ENCODE measurements at places on chromosomes 1 and 21.
A peak's percentile ranks its signal among the peaks of the same experiment; 100 is the strongest.

DNA sequence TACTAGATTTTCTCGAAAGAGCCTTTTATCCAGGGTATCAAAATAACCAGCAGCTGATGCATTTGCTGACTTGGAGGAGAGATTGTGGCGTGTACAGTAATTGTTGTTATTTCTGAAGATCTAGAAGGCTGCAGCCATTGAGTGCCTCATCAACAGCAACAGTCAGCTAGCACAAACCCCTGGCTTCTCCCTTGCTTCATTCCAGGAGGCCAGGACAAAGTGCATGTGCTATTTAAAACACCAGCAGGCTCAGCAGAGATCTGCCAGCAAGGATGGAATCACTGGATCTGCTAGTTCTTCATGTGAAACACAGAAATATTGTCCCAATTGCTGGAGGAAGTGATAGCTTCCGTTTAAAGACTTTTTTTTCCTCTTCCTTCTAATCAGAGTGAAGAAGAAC lies 2.8 kb upstream of the NGF start:
- DNase-seq: no peak

DNA sequence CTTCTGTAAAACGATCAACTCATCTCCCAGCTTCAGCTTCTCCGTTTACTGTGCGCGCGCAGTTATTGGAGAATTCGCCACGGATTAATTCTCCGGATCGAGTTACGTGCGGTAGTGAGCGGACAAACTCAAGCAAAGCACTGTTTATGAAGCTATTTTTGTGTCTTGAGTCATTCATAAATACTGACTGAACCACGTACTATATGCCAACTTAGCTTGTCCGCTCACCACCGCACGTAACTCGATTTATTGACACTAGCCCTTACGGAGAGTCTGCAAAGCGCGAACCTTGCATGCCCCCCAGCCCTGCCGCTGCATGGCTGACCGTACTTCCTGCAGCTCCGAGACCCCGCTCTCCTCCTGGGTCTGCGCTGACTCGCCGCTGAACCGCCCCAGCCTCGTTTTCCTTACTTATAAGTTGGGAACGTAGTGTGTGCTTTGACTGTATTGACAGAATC lies 773 bp downstream of the CHD1L start:
- no peak for DNase-seq

DNA sequence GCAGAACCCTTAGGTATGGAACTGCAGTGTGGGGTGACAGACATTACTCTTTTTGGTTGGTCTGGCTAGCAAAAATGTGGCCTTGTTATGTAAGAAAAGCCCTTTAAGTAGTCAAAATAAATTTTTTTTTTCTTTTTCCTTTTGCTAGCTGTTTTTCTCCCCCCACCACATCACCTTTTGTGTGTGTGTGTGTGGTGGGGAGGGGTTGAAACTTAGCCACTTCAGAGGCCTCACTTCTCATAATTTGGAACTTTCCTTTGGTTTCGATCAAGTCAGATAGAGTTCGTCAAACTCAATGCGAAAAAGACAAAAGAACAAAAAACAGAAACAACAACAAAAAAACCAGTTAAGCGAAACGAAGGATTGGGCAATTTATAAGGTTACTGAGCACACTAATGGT lies 1.9 kb upstream of the PRMT2 start:
- DNase-seq: no peak

DNA sequence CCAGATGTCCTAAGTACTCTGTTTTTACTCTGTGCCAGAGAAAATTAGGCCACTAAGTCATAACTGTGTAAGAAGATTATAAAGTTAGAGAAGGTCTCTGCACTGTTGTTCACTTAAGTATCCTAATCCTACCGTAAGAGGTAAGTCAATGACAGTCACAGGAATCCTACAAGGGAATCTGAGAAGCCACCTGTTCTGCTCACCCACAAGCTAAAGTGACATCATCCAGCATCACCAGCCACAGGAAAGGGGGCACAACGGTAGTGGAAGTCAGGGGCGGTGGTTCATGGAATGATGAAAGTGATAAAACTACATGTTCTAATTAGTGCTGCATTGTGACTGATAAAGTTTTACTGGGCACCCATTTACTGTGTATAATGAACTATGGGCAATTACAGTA lies 92.7 kb downstream of the PLD5 start:
- no peak for DNase-seq

GRCh38 chr1:15810073-15810472 lies 2.6 kb upstream of the UQCRHL start:
- no peak for DNase-seq

- DNase-seq: no peak
These were observed 4.8 kb downstream of the FAM131C start for GRCh38 chr1:16068356-16069270.

- no peak for DNase-seq
These were observed 67.0 kb downstream of the OLIG1 start for GRCh38 chr21:33136847-33137502.

DNA sequence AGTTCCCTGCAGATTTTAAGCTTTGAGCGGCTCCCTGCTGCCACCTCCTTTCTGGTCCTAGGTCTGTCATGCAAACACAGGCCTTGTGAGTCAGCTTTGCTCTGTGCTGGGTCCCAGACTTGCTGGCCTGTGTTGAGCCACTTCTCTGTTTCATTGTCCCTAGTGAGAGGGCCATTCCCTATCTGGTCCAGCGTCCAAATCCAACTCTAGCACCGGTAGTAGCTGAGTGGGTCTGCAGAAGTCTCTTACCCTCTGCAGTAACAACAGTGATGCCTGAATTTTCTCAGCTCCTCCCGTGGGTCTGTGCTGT lies 5.8 kb downstream of the TTC22 start:
- DNase-seq: no peak

- no peak for DNase-seq
These were observed 2.3 kb downstream of the PADI3 start for GRCh38 chr1:17251246-17251645.

DNA sequence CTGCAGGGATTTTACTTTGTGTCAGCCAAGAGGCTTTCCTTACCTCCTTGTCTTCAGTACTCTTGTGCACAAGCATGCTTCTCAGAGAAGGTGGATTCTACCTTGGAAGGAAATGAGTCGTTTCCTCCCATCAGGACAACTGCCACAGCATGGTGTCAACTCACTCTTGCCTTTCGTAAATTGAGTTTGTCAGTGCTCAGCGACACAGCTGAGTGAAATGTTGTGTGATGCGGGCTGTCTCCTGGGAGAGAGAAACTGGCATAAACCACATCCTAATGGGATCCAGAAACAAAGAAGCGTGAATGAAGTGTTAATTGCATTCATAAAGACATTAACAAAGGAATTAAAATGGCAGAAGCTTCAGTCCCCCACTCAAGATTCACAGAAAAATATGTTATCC lies 51.5 kb upstream of the SLC22A15 start:
- no peak for DNase-seq

DNA sequence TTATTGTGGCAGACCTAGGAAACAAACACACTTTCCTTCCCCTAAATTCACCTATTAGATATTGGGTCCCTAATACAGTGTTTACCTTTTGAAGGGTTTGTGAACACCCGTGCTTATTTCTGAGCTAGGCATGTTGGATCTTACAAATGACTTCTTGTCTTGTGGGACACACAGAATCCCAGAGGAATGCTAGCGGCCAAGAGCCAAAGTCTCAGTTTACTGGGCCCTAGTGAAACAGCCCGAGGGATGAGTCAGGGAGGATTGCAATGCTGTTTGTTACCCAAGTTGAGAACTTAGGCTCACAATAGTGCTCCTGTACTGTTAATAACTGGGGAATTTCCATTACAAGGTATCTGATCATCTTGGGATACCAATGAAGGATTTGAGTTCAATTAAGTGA lies 100.1 kb upstream of the AKT3 start:
- DNase-seq: peak; percentile 51

DNA sequence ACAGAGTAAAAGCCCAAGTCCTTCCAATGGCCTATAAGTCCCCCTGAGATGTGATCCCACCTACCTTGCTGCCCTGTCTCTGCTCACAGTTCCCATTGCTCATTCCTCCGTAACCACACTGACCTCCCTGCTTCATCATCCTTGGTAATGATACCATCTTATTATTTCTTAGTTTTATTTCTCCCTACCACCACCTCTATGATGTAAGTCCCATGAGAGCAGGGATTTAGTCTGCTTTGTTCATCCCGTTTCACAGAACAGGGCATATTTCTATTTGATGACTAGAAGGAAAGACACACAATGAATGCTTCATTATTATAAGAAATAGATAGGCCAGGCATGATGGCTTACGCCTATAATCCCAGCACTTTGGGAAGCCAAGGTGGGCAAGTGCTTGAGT lies 22.5 kb downstream of the NIBAN1 start:
- DNase-seq: no peak

DNA sequence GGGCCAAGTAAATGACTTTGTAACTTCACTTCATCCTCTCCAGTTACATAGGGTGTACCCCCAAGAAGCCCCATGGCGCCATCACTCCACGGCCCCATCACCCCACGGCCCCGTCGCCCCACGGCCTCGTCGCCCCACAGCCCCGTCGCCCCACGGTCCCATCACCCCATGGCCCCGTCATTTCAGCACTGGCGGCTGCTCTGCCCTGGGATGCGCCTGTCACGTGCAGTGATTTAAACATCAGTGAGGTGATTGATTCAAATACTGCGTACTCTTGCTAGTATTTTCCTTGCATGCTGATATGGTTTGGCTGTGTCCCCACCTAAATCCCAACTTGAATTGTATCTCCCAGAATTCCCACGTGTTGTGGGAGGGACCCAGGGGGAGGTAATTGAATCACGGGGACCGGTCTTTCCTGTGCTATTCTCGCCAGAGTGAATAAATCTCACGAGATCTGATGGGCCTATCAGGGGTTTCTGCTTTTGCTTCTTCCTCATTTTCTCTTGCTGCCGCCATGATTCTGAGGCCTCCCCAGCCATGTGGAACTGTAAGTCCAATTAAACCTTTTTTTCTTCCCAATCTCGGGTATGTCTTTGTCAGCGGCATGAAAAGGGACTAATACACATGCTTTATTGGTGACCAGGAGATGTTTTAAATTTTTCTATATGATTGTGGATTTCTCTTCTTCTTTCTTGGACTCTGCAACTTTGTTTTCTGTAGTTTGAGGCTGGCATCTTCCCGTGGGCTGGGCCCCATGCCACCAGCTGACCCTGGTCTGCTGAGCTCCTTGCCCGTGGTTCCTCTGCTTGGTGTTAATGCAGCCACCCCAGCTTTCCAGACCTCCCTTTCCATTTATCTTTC lies 50.1 kb upstream of the PCBP3 start:
- no peak for DNase-seq

- DNase-seq: no peak
These were observed 72.1 kb downstream of the GPR52 start for GRCh38 chr1:174519844-174520243.

DNA sequence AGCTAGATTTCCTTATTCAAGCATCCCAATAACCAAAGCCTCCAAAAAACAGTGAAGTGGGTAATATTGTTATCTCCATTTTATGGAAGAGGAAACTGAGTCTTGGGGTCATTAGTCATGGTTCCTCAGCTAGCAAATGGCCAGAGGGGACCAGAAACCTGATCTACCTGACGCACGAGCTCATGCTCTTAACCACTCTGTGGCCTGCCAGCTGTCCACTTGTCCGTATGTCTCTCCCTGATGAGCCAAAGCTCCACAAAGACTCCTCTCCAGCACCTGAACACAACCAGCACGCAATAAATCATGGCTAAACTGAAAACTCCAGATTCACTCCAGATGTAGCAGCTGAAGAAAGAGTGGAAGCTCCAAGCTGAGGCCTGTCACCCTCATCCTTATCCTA lies 5.8 kb downstream of the CAPN8 start:
- DNase-seq: no peak

GRCh38 chr1:111484391-111485026 lies 10.7 kb downstream of the C1orf162 start:
- no peak for DNase-seq

- DNase-seq: peak; percentile 47
These were observed 14.7 kb downstream of the INTS3 start for GRCh38 chr1:153742411-153743142.

DNA sequence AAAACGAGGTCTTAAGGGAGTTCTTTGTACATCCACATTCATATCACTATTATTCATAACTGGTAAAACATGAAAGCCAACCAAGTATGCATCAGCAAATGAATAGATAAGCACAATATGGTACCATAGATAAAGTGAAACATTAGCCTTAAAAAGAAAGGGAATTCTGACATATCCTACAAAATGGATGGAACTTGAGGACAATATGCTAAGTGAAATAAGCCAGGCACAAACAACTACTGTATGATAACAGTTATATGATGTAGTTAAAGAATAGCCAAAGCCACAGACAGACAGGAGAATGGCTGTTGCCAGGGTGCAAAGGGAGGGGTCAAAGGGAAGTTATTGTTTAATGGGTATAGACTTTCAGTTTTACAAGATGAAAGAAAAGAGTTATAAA lies 148.9 kb downstream of the EIF4G3 start:
- peak; percentile 45 for DNase-seq

GRCh38 chr1:177281901-177282300 lies 111.1 kb downstream of the BRINP2 start:
- no peak for DNase-seq

DNA sequence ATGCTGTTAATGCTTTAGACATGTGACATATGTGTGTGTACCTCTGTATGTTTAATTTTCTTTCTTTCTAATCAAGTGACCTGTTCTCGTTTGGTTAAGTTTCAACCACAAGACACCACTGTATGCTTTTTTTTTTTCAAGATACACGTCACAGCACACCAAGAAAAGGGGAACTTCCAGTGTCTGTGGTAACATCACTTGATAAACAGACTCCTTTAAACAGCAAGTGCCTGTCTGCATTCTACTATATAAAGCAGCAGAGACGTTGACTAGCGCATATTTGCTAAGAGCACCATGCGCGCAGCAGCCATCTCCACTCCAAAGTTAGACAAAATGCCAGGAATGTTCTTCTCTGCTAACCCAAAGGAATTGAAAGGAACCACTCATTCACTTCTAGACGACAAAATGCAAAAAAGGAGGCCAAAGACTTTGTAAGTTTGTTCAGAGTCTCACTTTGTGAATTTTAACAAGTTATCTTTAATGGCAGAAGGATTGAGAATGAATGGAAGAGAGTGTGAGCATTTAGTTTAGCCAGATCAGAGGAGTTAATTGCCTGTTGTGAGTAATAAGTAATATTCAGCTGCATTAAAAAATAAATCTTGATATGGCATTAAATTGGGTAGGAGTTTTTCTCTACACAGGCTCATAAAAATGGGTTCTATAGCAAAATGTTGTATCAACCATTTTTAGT lies at the start of gene RGS1:
Gene RGS1 (plus strand): TSS at position 275 of the 691 bp plus-strand sequence. CDS start 20 bp downstream, at position 295.
- no peak for DNase-seq

- DNase-seq: no peak
These were observed 357.1 kb upstream of the SGIP1 start for GRCh38 chr1:66176832-66177231.

- no peak for DNase-seq
These were observed 34.4 kb downstream of the ALPL start for GRCh38 chr1:21543598-21543997.

DNA sequence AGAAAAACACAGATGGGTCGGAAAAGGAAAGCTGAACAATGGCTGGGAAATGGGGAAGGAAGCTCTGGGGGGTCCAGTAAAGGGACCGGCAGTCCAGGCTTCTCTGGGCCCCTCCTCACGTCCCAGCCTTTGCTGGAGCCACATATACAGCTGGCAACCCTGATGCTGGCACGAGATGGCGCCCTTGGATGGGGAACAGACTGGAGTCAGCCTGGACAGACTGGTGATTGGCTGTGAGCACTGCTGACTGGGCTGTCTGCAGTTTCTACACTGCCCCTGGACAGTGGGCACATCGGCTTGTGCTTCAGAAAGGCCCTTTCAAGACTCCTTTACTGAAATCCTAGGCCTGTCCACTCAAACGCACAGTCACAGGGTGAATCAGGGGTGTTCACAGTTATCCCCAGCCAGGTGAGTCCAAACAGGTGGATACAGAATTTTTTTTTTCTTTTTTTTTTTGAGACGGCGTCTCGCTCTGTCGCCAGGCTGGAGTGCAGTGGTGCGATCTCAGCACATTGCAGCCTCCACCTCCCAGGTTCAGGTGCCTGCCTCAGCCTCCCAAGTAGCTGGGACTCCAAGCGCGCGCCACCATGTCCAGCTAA lies 31.1 kb upstream of the ZBTB40 start:
- DNase-seq: peak; percentile 84
